Cardiac fibroblast (primary cell): ENCODE measurements at places on chromosomes 7 and 10.

GRCh38 chr10:131880016-131880590 is 20.7 kb upstream of the PPP2R2D start:
- no peak for DNase-seq

- no peak for DNase-seq
These were observed 29.0 kb downstream of the PRPS1L1 start for GRCh38 chr7:17998692-17999091.

DNA sequence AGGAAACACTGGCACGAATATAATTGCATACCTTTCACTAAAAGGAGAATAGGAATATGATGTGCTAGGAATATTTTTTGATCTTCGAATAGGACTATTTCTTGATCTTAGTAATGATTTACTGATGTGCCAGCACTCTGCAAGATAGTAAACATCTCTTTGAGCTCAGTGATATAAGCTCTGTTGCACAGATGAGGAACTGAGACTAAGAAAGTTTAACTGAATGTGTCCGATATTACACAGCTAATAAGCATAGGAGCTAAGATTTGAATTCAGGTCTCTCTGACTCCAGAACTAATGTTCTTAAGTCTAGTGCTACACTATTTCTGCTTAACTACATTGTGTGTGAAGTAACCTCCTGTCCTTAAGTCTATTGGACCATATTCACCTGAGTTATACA is 98.4 kb upstream of the PTPRZ1 start:
- no peak for DNase-seq

DNA sequence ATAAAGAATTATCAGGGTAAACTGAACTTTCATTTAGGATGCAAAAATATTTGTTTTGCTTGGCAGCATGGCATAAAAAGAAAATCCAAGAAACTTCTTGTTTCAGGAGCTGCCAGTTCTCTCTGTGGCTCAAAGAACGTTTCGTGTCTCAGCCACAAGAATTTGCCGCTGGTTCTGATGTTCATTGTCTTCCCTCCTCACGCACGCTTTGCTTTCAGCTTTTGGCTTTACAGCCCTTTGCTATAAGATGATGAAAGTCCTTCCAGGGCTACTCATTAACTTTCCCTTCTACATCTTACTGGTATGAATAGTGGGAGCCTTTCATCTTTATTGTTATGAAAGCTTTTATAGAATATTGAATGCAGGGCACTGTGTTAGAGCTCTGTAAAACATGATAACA is 124.7 kb downstream of the BICC1 start:
- peak; percentile 78 for DNase-seq

- DNase-seq = peak; percentile 66
These were observed 208.8 kb downstream of the HIBADH start for GRCh38 chr7:27453702-27454405.

DNA sequence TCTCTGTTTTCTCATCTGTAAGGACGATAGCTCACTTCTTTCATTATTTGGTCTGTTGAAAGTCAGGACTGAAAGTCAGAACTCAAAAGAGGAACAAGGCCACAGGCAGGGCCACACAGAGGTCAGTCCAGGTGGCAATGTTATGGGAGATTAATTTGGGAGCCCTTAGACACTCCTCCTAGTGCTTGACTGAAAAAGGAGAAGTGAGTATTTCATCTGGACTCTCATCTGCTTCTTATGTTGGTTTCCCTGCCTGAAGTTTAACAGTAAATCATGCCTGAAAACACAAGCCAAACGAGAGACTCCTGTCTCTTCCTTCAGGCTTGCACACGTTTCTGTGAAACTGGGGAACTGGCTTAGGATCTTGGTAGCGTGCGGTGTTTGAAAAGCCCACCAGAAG is 248.5 kb downstream of the BUB3 start:
- DNase-seq = no peak

DNA sequence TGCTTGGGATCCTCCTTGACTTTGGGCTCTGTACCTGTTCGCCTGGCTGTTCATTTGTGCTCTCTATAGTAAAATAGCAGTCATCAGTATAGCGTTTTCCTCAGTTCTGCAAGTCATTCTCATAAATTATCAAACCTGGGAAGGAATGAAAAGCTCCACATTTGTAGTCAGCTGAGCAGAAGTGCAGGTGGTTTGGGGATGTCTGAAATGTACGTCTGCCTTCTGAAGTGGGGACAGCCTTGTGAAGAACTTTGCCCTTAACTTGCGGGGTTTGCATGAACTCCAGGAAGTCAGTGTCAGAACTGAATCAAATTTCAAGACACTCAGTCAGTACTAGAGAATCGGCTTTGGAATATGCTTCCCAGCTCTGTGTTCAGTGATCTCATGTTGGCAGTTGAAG is 358.3 kb upstream of the PRKCQ start:
- no peak for DNase-seq

DNA sequence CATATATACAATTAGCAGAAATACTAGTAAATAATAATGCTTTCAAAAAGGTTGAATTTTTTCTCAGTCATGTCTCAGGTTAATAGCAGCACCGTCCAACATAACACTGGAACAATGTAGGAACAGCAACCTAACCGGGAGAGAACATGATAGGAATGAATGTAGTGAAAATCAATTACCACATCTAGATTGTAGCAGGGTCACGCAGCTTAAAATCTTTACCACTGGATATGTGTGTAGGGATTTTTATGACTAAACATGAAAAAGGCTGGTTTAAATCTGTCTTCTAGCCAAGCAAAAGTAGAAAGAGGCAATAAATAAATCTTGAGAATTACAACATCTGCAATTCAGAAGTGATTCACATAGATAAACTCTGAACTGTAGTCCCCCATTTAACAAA is 326.0 kb downstream of the DGKB start:
- DNase-seq = no peak

- DNase-seq = peak; percentile 76
These were observed 330.0 kb downstream of the ARL4A start for GRCh38 chr7:13017333-13017857.

DNA sequence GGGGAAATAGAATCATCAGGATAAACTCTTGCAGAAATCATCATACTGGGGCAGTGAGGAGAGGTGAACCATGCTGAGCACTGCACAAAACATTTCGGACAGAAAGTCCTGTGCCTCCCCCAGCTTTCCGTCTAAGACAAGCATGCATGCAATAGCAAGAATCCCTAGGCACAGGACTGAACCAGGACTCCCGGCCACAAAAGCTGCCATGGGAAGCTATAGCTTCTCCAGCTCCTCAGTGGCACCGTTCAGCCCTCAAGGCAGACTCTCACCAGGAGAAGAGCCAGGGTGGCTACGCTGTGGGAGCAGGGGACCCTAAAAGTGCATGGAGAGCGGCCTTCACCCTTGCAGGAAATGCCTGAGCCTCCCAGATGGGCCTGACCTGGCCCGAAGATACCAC is 70.8 kb downstream of the ASB13 start:
- DNase-seq = peak; percentile 29

DNA sequence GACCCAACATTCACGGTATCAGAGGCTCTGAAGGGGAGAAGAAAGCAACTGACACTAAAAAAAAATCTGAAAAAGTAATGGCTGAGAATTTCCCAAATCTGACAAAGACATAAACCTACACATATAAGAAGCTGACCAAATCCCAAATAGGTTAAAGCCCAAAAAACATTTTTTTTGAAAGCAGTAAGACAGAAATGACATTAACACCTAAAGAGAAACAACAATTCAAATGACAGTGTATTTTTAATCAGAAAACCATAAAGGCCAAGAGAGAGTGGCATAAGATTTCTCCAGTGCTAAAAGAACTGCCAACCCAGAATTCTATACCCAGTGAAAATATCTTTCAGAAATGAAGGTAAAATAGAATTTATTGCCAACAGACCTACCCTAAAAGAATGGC is 35.5 kb downstream of the RUFY2 start:
- DNase-seq = no peak

DNA sequence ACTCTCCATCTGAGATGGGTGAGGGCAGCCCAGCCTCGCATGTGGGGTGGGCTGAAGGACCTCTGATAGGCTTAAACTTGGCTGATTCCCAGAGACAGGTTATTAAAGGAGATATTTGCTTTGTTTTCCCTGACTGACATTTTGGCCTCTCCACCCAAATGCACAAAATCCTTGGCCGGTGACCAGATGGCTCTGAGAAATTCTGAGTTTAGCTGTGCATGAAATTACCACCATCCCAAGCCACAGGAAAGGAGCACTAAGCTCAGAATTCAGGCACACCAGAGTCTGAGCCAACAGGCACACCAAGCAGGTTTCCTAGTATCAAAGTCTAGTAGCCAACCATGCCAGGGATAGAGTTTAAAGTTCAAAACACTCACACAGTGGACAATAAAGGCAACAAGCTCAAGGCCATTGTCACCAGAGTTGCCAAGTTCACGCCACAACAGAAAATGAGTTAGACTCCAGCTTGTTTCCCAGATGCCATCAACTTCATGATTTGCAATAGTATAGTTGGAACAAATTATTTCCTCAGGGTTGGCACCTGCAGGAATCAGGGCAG is 387.6 kb downstream of the KCNMA1 start:
- no peak for DNase-seq

DNA sequence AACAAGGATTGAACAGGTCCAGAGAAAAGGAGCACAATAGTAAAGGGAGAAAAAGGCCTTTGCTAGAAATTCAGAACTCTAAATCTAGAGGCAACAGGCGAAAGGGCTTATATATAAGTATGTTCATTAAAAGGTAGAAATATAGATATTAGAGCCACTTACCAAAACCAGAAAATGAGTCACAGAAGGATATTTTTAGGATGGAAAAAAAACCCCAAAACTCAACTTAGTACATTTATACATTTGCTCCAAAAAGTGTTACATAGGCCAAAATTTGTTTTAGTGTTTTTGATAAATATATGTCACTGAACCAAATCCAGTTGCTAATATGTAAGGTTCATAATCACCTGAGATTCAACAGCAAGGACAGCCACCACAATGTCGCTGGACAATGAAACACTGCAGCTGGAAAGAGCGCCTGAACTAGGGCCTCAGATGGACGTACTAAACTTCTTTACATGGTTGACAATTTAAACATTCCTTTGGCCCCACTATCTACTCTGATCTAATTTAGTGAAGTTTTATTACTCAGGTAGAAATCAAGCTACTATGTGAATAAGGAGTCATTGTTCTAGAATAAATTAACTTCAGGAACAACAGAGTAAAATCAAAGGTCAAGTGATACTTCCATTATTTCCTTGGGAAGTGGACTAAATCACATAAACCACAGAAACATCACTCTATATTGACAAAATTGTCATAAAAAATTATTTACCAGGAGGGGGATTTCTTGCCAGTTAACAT is 10.9 kb downstream of the FAM3C start:
- no peak for DNase-seq

- DNase-seq = no peak
These were observed 78.0 kb upstream of the ELMO1 start for GRCh38 chr7:37526623-37527022.

GRCh38 chr10:61189912-61190311 is 245.9 kb upstream of the RHOBTB1 start:
- no peak for DNase-seq

GRCh38 chr7:17940951-17941431 is 697 bp upstream of the SNX13 start:
- DNase-seq = peak; percentile 3

- no peak for DNase-seq
These were observed 67.1 kb upstream of the DNAAF5 start for GRCh38 chr7:659306-659847.

GRCh38 chr10:107033799-107034422 is 130.6 kb downstream of the SORCS1 start:
- no peak for DNase-seq

GRCh38 chr7:146146831-146147486 is 30.4 kb downstream of the CNTNAP2 start:
- DNase-seq = peak; percentile 63

DNA sequence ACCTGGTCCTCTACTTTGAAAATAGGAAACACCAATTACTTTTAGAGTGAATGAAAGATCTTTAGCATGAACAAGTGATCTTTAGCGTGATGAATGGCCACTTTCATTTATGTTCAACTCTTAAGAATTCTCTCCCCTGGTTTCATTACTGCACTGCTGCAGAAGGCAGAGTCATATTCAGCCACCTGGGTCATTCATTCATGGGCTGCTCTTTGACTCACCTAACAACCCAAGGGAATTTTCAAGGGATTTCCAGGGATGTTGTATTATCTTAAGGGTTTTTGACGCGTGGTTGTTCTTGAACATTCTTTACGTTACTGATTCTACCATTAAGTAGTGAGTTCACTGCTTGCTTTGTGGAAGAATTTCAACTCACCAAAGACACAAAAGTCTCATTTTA is 87.3 kb upstream of the STK17A start:
- no peak for DNase-seq
